ENCODE measurements at places on chromosomes 1 and 21.
A peak's percentile ranks its signal among the peaks of the same experiment; 100 is the strongest.

DNA sequence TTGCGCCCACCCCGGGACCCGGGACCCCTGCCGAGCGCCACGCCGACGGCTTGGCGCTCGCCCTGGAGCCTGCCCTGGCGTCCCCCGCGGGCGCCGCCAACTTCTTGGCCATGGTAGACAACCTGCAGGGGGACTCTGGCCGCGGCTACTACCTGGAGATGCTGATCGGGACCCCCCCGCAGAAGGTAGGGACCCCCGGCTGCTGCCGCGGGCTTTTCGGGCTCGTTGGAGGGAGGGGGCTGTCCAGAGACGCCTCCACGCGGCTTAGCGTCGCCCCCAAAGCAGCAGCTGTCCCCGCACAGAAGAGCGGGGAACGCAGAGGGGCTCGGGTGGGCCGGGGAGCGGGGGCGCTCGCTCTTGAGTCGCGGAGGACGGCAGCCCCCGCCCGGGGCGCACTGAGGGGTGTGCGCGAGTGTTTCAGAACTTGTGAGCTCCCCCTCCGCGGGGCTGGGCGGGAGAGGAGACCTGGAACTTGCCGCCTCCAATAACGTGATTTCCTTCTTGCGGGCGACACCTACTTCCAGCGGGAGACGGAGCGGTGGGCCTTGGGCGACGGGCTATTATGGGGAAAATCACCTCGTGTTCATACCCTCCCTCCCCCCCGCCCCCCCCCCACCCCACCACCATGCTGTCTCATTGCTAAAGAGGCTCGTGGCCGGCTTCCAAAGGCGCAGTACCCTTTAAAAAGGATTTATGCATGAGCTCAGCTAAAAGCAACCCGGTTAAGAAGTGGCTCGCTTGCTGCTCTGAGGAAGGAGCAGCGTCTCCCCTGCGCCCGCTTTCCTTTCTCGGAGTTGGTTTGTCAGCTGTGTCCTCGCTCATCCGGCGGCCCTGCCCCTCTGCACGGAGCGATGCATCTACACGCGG lies 664 bp downstream of the BACE2 start:
- DNase-seq = peak; percentile 66

DNA sequence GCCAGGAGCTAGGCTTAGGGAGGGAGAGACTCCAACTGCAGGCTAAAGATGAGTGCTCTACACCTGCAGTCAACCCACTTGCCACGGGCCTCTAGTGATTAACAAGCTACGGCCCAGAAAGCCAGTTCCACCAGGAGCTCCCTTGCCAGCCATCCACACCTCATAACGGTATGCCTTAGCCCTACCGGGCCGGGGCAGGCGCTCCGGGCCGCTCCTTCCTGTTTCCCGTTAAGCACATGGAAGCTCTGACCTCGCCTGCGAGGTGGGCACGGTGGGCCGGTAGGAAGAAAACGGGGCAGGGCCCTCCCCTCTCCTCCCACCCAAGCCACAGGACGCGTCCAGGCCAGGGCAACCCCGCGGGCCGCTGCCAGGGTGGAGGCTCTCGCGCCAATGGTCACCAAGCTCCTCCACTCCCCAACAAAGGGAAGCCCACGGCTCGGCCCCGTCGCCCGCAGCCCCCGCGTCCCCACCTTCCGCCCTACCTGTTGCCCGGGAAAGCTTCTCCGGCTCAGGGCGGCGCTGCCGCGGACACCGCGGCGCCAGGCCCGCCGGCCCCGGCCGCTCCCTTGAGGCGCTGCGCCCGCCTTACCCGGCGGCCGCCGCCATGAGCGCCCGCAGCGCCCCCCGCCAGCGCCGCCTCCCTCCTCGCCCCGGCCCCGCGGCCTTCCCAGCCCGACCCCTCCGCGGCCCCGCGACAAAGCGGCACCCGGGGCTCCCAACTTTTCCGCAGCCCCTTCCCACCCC lies 627 bp downstream of the CERS2 start:
- DNase-seq = peak; percentile 15

DNA sequence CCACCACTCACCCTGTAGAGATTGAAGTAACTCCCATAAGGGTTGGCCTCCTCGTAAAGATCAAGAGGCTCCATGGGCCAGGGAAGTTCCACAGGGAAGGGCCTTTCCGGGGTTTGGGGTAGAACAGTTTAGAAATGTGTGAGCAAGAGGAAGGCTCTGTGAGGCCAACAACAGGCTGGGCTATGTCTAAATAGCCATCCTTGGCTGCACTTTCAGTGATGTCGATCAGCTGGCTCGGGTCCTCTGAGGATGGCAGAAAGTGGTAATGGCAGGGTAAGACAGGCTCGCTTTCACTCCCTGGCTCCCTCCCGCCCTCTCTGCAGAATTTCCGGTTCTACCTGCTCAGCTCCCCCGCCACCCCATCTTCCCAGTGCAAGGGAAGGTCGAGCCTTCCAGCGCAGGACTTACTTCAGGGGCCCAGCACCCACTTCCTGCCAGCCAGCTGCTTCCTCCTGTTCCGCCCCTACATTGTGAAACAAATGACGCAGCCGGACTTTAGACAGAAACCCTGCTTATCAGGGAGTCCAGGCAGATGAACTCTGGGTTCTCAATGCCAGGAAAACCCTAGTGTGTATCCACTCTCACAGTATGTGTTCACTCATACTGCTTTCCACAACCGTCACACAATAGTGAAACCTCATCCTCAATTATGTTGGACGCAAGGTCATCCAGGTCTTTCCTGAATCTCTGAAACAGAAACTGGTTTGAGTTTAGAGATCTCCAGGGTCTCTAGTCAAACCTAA lies 7.3 kb downstream of the F11R start:
- peak; percentile 62 for DNase-seq

DNA sequence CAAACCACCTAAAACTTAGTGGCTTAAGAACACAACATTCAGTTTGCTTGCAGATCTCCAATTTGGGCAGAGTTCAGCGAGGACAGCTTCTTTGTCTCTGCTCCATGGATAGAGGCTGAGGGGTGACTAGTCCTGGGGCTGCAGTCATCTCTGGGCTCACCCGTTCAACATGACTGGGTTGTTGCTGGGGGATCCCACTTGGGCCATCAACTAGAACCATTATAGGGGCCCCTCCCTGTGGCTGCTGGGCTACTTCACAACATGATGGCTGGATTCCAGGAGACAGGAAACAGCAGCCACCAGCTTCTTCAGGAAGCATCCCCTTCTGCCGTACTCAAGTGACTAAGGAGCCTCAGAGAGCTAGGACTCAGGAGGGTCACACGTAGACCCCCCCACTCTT lies 140.9 kb downstream of the RHOU start:
- DNase-seq = no peak

- DNase-seq = no peak
Observed at GRCh38 chr1:7560601-7561181, 210.4 kb upstream of the VAMP3 start.
